ENCODE measurements at places on chromosomes 2 and 18.

GRCh38 chr2:173855661-173856060, 109.5 kb downstream of the SP3 start:
- DNase-seq = no peak

DNA sequence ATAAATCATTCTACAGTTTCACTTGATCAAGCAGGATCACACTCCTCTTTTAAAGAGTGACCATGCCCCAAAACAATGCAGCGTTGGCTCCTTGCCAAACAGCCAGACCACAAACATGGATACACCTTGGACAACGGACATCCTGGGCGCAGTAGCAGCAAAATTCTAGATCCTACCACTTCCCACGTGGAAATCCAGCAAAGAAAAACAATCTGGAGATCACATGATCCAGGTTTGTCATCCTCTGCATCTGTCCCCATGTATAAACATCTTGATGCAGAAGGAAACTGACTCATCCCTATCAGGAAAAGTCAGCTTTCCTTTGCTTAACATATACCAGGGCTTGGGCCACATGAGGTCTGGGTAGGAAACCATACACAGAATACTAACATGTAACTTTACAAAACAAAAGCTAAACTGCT, 53.1 kb downstream of the ZNF521 start:
- DNase-seq = no peak

- no peak for DNase-seq
Observed at GRCh38 chr2:41963661-41964525, 83.9 kb upstream of the PKDCC start.

- no peak for DNase-seq
Observed at GRCh38 chr2:145669301-145669700, 1149.4 kb upstream of the ZEB2 start.

GRCh38 chr2:98378901-98379300, 32.6 kb downstream of the CNGA3 start:
- no peak for DNase-seq

- peak; percentile 35 for DNase-seq
Observed at GRCh38 chr2:101419096-101419663, 31.9 kb upstream of the CREG2 start.

GRCh38 chr2:210195101-210195852, 24.1 kb upstream of the KANSL1L start:
- no peak for DNase-seq

DNA sequence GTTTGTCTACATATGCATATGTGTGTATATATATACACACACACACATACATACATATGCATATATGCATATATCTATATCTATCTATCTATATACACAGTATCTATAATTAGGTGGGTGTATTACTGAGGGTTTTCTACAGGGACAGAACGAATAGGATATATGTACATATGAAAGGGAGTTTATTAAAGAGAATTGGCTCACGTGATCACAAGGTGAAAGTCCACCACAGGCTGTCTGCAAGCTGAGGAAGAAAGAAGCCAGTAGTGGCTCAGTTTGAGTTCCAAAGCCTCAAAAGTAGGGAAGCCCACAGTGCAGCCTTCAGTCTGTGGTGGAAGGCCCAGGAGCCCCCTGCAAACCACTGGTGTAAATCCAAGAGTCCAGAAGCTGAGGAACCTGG, 756.0 kb upstream of the ACVR2A start:
- no peak for DNase-seq

DNA sequence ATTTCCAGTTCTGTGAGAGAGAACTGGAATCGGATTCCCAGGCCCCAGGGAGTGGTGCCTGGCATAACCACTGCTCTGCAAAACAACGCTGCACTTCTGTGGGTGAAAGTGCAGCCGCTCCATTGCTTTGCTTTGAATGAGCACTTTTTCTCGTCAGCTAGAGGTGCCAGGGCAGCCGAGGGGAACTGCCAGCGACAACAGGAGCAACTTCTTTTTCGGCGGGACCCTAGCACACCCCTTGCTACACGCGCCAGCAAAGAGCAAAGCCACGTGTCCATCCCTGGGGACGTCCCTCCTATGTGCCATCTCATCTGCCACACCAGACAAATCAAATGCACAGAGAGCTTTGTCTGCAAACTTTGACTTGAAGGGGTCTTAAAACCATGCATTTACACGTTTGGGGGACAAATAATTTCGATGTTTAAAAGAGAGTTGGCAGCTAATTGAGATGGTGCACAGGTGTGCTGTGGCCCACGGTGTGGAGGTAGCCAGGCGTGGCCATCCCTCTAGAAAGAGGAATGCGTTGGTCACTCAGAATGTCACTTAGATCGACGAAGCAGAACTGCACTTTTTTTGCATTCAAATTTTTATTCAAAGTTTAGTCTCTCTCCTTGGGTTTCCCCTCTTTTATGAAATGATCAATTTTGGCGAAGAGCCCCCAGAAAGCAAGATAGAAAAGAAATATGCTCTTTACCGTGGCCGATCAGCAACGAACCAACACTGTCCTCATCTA, 151.8 kb downstream of the MBP start:
- no peak for DNase-seq

DNA sequence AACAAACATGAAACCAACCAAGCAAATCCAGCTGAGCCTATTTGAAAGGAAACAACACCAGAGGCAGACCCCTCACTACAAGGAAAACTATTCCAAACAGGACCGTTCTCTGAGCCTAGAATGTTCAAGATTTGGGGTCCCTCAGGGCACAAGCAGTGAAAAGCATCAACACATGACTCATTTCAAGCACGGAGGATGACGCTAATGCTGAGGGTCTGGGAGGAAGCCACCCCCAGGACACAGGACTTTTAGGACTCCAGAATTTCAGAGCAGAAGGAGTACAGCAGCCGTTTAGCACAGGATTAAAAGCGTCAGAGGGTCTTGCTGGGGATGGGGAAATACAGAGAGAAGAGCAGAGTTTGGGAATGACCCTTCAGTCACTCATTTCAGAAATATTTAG, 168.9 kb downstream of the DLGAP1 start:
- DNase-seq = no peak

- no peak for DNase-seq
Observed at GRCh38 chr2:36307441-36307840, 48.1 kb upstream of the CRIM1 start.

- no peak for DNase-seq
Observed at GRCh38 chr2:130825966-130826253, 10.8 kb upstream of the ARHGEF4 start.

- DNase-seq = no peak
Observed at GRCh38 chr2:17719562-17720371, 33.8 kb downstream of the SMC6 start.

- no peak for DNase-seq
Observed at GRCh38 chr2:14543284-14543683, 89.2 kb upstream of the LRATD1 start.

DNA sequence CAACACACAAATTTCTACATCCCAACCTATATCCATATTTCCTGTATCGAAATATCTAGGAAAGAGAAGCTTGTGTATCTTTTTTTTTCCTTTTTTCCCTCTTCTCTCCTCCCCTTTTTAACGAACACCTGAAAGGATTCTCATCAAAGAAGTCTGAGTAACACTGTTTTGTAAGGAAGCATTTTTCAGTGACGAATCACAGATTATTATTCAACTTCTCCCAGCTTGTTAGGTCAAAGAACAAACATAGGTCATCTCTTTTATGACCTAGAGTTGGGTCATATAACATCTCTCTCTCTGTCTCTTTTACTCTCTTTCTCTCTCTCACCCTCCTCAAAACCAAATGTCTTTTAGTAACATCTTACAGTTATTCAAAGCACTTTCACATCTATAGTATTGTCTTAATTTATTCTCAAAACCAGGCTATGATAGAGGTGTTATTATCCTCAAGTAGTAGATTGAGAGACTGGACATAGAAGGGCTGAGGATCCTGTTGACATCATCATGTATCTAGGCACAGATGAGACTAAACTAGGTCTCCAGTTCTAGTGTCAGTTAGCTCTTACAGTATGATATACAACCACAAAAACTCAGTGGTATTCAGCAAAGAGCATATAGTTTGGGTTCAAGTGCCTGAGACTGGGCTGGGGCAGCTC, 80.1 kb upstream of the SPOPL start:
- DNase-seq = no peak

DNA sequence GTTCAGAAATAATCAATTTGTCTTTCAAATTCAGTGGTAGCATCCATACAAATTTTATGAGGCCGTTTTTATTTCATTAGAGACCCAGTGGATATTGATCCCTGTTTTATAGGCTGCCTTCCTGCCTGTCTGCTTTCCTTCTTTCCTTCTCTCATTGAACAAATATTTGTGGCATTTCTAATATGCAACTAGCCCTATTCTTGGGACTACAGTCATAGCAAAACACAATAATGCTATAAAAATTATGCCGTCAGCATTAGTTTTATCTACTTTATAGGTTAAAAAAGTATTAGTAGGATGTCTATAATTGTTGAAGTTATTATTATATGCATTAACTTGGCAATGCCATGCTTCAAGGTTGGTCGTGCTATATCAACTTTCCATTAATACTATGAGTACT, 2037.8 kb upstream of the LRRTM1 start:
- no peak for DNase-seq

DNA sequence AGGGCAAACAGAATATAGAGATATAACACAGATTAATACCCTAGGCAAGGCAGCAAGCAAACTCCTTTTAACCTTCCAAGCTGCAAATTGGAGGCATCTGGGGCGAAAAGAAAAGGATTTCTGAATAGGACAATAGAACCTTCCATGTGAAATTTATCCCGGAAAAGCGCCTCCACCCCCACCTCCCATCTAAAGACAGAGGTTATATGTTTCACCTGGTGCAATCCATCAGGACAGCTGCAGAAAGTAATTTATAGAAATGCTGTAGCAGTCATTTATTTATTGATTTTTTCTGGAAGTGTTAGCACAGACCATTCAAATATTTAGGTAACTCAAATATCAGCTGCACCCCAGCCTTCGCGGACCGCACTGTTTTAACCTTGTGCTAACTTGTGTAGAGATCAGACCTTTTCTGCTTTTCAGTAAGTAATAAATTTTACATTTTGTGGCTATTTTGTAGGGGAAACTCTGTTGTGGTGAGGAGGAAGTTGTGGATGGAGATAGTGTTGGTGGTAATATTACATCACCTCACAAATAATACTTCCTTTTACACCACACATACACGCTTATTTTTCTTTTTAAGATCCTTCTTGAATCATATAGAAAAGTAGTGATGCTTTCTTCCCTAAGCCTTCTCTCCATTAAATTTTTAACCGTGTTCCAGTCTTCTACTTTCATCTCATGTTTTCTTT, 919.3 kb upstream of the CDH2 start:
- DNase-seq = no peak

DNA sequence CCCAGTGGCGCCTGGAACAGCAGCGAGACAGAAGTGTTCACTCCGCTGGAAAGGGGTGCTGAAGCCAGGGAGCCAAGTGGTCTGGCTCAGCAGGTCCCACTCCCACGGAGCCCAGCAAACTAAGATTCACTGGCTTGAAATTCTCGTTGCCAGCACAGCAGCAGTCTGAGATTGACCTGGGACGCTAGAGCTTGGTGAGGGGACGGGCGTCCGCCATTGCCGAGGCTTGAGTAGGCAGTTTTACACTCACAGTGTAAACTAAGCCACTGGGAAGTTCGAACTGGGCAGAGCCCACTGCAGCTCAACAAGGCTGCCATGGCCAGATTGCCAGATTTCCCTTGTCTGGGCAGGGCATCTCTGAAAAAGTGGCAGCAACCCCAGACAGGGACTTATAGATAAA, 94.8 kb downstream of the RTTN start:
- no peak for DNase-seq

GRCh38 chr2:207926133-207926988, 99.0 kb downstream of the PLEKHM3 start:
- no peak for DNase-seq

DNA sequence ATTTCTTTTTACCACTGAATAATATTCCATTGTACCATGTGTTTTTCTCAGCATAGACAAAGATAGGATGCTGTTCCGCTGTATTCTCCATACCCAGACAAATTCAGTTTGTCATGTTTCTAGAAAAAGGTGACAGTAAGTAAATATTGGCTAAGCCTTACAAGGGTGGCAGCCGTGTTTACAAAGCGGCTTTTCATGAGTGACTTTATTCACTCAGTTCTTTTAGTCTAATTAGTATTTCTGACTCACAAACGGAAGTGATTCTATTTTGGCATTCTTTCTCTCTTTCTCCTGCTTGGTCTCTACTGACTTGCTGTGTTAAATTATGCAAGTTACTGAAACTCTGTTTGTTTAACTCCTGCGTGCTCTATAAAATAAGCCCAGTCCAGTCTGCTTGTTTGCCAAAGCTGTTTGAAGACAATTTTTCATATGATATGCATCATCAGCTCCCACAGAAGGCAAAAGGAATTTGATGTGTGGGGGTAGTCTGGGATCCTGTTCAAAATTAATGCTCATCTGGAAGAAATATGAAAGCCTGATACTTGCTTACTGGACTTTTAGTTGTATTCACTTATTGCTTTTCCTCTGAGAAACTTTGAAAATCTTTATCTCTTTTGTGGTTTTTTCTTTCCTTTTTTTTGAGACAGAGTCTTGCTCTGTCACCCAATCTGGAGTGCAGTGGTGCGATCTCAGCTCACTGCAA, 2.3 kb upstream of the PLEKHH2 start:
- no peak for DNase-seq

GRCh38 chr2:28025123-28025522, 134.6 kb downstream of the BABAM2 start:
- DNase-seq = no peak

GRCh38 chr2:169509955-169510354, 453 bp downstream of the KLHL41 start:
- DNase-seq = no peak

GRCh38 chr2:113922335-113922734, 32.4 kb downstream of the ACTR3 start:
- DNase-seq = no peak

DNA sequence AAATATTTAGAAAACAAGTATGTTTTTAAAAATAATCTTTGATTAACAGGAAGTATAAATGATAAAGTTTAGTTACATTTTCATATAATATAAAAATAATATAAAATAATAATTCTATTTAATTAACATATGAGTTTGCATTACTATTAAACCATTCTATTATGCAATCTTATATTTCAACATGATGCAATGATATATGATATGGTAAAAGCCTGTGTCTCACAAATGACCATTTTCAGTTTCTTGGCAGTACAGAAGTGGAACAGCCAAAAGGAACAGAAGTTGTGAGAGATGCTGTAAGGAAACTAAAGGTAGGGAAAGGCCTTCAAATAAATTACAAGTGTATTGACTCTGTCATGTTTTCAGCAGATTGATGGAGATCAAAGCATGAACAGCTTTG, 230.8 kb downstream of the GULP1 start:
- no peak for DNase-seq
